Inflammatory macrophage (primary cell): ENCODE measurements at places on chromosomes 12 and 14.

- no peak for DNase-seq
Observed at GRCh38 chr12:28349196-28349595, 158.9 kb downstream of the CCDC91 start.

DNA sequence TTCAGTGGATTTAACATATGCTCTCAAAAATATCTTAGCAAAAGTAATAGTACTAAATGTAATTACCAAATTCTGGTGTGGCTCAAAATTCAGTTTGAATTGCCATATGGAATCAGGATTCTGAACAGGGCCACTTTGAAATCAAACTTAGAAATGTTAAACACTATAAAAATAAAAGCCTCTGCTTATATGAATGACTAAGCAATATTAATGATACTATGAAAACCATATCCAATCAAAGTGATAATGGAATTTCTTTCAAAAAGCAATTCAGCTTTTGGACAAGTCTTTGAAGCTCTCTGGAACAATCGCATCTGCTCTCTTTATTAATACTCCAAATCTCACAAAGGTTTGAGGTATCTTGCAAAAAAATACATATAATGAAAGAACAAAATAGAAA is 51.6 kb downstream of the ERGIC2 start:
- DNase-seq = peak; percentile 1

DNA sequence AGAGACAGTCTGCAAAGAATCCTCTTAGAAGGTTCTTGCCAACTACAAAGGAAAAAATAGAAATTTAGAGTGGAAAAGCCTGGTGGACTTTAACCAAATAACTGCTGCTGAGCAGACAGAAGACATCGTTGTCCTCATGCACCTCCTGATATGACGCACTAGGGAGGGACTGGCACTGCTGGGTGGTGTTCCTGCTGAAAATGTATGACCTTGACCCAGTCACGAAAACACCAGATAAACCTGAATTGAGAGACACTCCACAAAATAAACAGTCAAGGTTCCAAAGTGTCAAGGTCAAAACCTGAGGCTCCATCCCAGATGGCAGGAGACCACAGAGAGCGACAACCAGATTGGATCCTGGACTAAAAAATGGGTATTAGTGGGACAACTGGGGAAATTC is 61.9 kb downstream of the CHGA start:
- DNase-seq = no peak

- DNase-seq = peak; percentile 72
Observed at GRCh38 chr12:108129017-108129812, at the start of gene WSCD2. Gene WSCD2 (plus strand): TSS chr12:108129288. CDS start chr12:108195833, 66,545 bp downstream.

GRCh38 chr14:92316937-92317336 is 6.0 kb upstream of the SLC24A4 start:
- DNase-seq = no peak

DNA sequence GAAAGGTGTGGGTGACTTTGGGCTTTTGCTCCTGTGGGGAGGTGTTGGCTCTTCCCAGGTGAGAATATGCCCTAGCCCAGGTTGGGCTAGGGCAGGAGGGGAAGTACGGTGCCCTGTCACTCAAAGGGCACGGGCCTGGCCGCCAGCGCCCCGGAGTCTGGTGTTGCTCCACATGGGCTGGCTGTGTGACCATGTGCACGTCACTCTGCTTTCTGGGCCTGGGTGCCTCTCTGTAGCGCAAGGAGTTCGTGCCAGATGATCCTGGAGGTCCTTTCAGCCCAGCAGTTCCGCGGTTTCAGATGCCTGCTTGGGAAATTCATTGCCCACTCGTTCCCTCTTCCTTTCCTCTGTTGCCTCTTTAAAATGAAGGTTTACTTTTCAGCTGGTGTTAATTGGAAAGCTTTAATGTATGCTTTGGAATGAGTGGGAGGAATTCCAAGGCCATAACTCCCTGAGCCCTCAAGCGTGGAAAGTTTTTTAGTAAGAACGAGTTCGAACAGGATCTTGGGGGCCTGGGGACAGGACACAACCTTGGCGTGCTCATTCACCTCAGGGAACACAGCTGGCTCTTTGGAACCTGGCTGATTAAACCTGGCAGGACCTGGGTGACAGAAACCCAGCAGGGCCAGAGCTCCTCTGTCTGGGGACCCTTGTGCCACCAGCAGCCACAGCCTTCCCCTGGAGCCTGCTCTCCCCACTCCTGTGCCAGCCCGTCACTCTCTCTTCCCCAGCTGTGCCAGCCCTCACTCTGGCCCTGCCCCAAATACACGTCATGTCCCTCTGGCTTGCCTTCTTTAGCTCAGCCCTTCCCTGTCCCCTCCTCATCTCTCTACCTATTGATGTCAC is 42.8 kb downstream of the TSPAN9 start:
- no peak for DNase-seq

- no peak for DNase-seq
Observed at GRCh38 chr12:5627053-5627630, 195.2 kb downstream of the NTF3 start.

GRCh38 chr12:38477340-38478090 is 160.9 kb downstream of the ALG10B start:
- DNase-seq = no peak

DNA sequence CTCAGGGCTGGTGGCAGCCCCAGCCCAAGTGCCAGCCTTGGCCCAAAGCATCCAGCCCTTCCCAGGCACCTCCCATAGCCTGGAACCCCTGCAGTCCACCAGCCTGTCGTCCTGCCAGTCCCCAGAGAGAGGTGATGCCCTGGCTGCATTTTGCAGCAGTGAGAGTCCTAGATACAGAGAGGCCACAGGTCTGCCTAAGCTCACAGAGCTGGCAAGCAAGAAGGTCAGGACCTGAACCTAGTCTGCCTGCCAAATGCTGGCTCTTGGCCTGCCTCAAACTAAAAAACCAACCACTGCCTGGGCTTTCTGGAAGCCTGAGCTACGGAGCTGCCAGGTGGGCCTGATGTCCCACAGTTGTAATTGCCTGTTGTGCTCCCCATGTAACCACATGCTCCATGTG is 164.9 kb downstream of the PHETA1 start:
- DNase-seq = no peak

DNA sequence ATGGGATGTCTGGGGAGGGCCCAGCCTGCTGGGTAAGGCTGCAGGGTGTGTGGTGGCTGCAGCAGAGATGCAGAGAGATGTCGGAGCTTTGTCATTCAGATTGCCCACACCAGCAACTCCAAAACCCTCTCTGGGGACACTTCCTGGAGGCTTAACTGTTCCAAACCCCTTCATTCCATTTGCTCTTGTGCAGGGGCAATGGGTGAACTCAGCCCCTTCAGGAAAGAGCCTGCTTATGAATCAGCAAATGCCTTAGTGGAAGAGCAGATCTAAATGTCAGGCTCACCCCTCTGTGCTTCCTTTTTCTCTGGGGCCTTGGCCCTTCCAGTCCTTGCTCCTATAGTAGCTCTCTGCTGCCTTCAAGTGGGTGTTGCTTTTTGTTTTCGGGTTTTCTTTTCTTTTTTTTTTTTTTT is 36.7 kb upstream of the GPATCH2L start:
- DNase-seq = no peak

- DNase-seq = no peak
Observed at GRCh38 chr14:74265301-74265965, 26.2 kb downstream of the VSX2 start.

GRCh38 chr14:72611506-72611905 is 282.4 kb downstream of the DPF3 start:
- DNase-seq = no peak

GRCh38 chr12:68349921-68350606 is 17.9 kb upstream of the MDM1 start:
- no peak for DNase-seq

GRCh38 chr12:104957719-104958000 is 430 bp downstream of the SLC41A2 start:
- DNase-seq = no peak

GRCh38 chr14:52312931-52313355 is 1.2 kb upstream of the PTGER2 start:
- DNase-seq = peak; percentile 85

DNA sequence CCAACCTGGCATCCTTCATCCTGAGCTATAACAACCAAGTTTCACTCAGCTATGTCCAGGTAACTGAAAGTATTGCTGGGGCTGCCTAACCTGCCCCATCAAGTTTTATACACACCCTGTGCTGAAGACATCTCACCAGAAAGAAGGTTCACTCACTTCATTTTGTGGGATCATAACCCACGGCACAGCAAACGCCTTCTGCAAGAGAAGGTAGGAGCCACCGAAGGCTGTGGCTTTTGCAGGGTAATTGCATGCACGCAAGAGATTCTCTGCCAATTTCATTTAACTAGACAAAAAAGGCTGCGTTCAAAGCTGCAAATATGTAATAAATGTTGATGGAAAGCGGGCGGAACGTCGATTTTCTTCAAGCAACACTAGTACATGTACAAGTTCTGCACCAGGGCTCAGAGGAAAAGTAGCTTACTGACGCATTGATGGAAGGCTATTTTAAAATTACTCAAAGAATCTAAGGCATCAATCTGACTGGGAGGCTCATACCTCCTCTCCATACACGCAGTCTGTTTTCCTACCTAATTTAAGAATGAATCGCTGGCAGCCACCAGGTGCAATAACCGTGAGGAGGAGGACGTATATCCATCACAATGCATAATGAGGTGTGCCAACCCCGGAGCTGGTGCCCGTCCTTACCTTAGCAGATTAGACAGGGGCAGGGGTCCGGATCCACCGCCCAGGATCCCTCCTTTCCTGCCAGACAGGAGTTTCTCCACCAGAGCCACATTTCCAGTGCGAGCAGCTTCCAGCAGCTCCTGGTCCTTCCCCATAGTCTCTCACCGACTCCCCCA is 1.1 kb downstream of the ANKS1B start:
- DNase-seq = no peak

DNA sequence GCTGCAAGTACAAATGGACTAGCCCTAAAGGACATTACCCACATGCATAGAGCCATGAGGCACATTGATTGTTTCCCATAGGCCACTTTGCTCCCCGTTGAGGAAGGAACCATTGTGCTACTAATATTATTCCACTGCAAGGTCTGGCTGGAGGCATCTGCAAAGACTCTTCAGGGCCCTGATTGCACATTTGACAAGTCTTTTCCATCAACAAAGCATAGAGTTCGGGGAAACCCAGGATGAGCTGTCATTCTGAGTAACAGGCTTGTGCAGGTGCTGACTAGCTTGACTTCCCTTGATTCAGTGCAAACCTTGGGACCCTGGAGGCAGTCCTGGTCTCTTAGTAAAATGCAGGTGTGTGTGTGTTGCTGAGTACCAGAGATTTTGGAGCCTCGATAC is 73.8 kb downstream of the SUSD6 start:
- no peak for DNase-seq

DNA sequence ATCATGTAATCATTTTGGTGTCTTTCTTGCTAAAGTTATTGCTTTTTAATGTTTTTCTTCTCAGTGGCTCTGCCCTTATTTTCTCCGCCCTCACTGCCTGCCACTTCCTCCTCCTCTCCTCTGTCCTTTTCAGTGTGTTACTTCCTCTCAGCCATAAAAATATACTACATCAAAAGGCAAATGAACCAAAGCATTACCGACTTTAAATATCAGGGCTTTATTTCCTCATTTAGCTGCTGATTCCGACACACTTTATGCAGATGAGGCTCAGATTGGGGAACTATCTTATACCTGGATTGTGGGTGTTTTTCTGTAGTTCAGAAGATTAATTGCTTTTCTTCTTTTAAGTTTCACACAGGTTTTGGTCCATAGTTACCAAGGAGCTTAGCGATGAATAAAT is 118.1 kb downstream of the CMAS start:
- peak; percentile 7 for DNase-seq

DNA sequence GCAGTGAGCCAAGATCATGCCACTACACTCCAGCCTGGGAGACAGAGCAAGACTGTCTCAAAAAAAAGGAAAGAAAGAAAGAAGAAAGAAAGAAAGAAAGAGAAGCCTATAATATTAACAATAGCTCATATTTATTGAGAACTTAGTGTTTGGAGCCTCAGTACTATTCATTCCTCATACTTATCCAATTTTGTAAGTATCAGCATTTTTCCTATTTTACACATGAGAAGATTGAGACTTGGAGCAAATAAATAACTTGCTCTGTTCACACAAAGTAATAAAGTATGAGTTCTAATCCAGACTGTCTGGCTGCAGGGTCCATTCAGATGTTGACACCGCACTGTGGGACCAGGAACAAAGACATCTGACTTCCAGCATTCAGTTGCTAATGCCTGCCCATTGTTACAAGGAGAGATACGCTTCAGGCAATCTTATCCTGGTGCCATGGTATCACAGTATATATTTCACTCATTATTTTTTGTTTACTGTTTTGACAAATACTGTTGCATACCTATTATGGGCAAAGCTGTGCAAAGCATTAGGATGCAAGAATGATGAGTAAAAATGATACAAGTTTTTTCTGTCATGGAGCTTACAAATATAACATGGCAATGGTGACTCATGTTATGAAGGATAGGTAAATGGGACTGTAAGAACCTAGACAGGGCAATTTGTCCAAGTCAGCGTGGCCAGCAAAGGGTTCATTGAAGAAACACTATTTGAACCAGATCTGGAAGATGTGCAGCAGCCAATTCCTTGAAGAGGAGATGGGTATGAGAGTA is 21.4 kb upstream of the TMTC2 start:
- DNase-seq = no peak

- DNase-seq = no peak
Observed at GRCh38 chr12:58725400-58726105, 194.8 kb downstream of the LRIG3 start.

DNA sequence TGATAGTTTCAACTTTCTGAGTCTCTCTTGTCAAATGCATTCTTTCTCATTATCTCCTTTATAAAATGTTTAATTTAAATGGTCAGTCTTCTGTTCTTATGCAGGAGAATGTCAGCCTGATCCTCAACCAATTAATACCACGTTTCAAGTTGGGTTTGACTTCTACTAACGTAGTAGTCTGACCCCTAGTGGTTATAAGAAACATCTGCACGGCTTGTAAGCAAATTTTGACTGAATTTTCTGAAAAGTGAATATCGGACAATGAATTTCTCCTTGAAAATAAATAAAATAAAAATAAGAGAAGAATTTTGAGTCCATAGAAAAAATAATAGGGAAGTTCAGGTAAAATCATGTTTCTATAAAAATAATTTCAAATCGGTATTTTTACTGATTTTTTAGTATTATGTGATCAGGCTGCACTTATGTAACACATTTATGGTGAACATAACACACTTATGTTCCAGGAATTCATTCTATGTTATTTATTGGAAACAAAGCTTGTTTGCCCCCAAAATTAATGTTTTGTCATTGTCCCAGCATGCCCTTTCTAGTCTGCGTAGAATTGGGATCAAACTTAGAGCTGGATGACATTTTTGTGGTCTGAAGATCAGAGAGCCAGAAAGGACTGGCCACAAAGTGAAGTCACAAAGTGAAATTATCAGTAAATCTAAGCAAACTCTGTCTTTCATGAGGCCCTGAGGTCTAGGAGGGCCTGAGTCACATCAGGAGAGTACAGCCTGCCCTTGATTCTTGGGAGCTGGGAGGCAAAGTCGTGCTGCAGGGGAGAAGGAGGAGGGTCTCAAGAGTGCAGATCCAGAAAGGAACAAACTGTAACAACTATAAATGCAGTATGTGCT is 101.2 kb upstream of the STXBP6 start:
- peak; percentile 43 for DNase-seq

GRCh38 chr14:66403183-66403582 is 83.0 kb upstream of the CCDC196 start:
- peak; percentile 19 for DNase-seq

- DNase-seq = no peak
Observed at GRCh38 chr12:51687177-51687576, 96.1 kb downstream of the SCN8A start.
